ENCODE measurements at places on chromosomes 4 and X. TPM values are rescaled to one million over a fixed set of nuclear protein-coding genes. Genes with fewer than 3 reads are reported as not detected.

DNA sequence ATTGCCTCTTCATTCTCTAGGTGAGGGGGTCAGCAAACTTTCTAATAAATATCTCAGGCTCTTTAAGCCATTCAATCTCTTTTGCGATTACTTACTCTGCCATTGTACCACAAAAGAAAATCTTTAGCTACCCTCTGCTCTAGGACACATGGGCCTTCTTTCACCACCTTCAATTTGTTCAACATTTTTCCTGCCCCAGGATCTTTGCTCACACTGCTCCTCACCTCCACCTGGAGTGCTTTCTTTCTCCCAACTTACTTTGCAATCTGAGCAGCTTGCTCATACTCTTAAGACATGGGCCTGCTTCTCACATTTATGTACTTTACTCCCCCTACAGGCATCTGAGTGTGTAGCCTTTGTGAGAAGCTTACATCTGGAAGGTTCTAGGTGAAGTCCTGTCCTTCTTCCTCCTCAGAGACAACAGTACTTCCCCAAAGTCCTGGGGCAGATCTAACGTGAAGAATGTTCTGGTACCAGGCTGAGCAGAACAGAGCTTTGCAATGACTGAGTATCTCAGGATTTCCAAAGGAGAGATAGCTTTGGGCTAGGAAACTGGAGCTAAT, 55.0 kb upstream of the PRDM5 start:
- DNase-seq = no peak

ARMCX2 gene
- 23.7 TPM for total RNA-seq

DNA sequence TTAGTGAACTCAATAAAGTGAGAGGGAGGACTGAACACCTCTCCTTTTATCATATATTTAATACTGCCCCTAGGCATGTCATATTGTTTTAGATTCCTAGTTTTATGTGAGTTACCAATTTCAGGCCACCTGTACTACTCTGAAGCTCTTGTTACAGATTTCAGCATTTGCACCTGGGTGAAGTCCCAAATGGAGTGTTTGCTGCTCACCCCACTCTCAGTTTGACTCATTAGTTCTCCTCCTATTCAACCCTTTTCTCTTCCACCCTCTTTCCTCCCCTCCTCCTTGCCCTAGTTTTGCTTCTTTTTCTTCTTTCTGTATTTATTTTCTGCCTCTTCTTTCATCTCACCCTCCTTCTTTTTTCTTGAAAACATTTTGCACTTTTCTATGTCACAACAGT, 1852.2 kb upstream of the IGFBP7 start:
- no peak for DNase-seq

DNA sequence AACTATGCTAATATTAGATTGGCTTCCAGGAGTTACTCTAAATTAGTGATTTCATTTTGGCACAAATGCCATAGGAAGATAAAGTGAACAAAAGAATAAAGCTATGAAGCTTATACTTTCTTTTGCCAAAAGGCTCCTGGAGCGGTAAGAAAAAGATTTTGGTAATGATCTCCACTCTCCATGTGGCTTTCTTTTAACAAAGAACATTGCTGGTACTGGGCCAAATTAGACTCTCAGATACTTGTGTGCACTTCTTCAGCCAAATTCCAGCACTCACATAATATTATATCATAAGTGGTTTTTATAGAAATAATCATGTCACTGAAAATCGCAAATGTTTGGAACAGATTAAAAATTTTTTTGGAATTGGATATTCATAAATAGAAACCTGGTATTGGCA, 142.4 kb upstream of the FGF13 start:
- DNase-seq = no peak

GRCh38 chrX:119410027-119410819, 11.1 kb downstream of the SLC25A43 start:
- DNase-seq = peak; percentile 93

AMTN gene
- 2.6 TPM for total RNA-seq

GATB gene
- 11.8 TPM for total RNA-seq

DNA sequence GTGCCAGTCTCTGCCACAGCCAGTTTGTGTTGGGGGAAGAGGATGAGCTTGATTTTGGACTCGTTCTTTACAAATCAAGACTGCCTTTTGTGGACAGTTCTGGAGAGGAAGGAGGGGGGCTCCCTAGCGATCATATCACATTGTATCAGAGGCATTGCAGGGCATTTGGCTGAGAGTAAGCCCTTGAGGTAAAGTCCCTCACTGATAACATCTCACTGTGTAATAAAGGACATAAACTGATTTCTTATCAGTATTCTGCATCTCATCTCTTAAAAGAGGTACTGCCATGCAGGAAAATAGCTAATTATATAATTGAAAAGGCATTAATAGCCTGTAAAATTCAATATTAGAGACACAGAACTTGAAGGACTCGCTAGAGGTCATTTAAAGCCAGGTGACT, 6.1 kb upstream of the IGFBP7 start:
- no peak for DNase-seq
